NCI-H1417 treated with DMSO at 0.1 percent for 48 hours (cell line): ENCODE measurements at places on chromosomes 4 and X.

- DNase-seq = no peak
Measured at GRCh38 chrX:12309040-12309743, 170.9 kb downstream of the FRMPD4 start.

- DNase-seq = no peak
Measured at GRCh38 chr4:5524446-5525299, 183.7 kb downstream of the EVC2 start.

GRCh38 chr4:67587156-67587555 lies 28.6 kb downstream of the STAP1 start:
- DNase-seq = no peak

DNA sequence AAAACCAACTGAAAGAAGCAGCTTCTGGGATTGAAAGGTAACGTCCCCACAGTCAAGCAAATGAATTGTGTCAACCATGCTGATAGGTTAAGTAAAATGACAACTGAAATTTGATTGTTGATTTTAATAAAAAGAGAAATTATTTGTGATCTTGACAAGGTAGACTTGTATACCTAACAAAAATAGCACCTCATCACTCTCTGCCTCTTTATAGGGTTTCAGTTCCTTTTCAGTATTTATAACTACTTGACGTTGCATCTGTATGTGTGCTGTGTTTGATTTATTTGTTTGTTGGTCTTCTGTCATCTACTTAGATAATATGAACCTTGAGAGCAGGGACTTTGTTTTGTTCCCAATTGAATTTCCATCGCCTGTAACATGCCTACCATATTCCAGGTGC lies 7.9 kb upstream of the PPP3CA start:
- no peak for DNase-seq

- DNase-seq = no peak
Measured at GRCh38 chr4:54898056-54898562, 227.3 kb downstream of the KDR start.
